HAP-1 (cell line): ENCODE measurements at places on chromosomes 7 and 10.

DNA sequence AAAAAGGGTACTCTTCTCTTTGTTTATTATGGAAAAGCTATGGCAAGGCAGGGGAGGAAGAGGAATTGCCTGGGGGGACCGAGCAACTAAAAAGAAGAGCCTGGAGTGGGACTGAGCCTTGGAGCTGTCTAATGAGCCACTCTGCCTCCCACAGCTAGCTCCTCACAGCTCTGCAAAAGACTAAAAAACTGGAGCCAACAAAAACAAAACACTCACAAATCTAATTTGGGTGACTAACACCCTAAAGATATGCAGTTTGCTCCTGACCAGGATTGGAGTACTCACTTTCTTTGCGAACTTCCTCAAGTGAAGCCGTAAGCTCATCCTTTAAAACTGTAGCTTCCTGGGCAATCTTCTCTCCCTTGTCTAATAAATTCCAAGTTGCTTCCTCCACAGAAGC is 89.4 kb downstream of the CTNNA3 start:
- DNase-seq, result peak; percentile 60

GRCh38 chr7:43648473-43649406 is 65.8 kb downstream of the STK17A start:
- no peak for DNase-seq

DNA sequence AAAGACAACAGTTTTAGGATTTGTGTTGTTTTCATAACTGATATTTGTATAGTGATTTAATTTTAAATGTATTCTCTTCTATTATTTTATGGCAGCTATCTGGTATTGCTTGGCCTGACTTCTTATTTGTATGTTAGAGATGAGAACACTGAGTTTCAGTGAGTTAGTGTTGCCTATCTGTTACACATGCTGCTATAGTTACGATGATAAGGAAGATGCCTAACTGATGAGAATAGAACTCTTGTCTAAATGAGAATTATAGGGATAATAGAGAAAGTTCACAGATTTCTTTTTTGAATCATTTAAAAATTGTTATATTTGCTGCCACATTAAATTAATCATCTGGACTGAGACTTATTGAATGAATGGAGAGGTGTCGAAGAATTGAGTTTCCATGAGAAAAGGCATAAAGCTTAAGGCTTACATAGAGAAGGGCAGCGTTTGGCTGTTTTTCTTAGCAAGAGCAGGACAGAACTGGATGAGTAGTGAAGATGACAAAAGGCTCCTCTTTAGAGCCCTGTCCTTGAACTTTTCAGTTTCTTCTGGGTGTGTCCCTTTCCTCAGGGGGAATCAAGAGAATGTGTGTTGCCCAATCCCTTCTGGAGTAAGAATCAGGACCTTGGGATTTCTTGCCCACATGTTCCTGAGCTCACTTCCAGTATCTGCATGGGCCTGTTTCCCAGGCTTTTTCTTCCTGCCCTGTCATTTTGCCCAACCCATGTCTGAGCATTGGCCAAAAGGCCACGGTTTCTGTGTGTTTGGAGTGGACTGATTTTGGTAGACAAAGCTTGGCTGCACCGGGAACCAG is 195.6 kb upstream of the CSTF2T start:
- no peak for DNase-seq

- no peak for DNase-seq
Measured at GRCh38 chr10:22831586-22831985, 96.3 kb upstream of the ARMC3 start.

- DNase-seq, result no peak
Measured at GRCh38 chr7:94022550-94022949, 18.4 kb upstream of the BET1 start.

GRCh38 chr7:140624392-140625191 is 16.0 kb downstream of the DENND2A start:
- DNase-seq, result peak; percentile 25
